ENCODE measurements at places on chromosomes 3 and 15.

- DNase-seq = no peak
Measured at GRCh38 chr3:58625196-58625824, 41.3 kb downstream of the FAM3D start.

GRCh38 chr15:100968050-100968966 is 49.2 kb downstream of the LRRK1 start:
- DNase-seq = no peak

DNA sequence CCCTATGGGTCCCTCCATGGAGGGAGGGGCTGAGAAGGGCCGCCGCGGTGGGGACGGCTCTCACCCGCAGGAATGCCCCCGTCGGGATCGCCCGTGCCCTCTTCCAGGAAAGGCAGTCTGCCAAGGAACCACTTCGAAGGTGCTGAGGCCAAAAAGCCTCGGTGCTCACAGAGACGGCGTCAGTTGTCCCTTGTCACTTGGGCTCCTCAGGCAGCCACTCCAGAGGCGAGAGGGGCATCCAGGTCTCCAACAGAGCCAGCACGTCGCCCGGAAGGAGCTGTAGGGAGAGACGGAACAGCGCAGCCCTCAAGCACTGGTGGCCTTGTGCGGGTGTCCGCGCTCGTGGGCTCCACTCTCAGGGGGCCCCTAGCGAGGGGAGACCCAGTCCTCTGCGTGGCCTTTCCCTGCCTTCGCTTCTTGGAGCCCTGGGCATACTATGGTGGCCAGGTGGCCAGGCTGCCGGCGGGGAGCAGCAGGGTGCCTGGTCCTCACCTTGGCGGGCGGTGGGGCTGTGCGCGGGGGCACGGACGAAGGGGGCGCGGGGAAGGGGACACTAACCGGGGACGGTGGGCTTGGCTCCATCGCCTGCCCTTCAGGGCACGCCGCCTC is 994 bp downstream of the MESP1 start:
- no peak for DNase-seq

- no peak for DNase-seq
Measured at GRCh38 chr3:187770224-187770623, 25.0 kb upstream of the BCL6 start.

DNA sequence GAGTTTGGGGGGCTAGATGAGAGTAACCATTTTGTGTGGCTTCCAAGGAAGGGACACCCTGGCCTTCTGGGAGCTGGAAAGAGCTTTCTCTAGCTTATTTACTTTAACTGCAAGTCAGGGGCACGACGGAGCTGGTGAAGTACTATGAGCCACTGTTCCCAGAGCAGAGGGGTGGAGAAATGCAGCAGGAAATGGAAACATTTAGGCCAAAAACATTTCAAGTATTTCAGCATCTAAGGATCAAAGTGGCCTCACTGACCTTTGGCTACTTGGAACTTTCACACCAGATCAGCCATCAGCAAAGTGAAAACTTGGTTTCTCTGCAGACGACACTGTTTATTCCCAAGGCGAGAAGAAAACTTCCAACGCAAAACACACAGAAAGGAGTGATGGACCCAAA is 7.9 kb downstream of the DGKG start:
- DNase-seq = no peak

- no peak for DNase-seq
Measured at GRCh38 chr3:67689806-67690205, 35.4 kb upstream of the SUCLG2 start.

DNA sequence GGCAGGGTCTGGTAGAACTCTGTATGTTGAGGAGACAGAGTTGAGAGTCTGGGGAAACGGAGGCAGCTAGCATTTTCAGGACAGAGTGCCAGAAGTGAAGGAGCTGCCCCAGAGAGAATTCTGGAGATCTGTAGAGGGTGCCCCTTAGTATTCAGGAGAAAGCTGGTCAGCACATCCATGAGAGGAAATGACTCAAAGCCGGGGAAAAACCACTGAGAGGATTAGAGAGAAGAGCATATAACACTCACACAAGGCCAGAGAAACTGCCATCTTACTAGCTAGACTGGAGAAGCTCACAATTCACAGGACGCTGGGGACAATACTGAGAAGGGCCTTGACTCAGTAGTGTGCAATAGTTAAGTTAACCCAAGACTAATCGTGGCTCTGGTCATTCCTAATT is 75.7 kb upstream of the DPPA4 start:
- no peak for DNase-seq

- no peak for DNase-seq
Measured at GRCh38 chr3:39638301-39638700, 170.8 kb downstream of the MOBP start.

- DNase-seq = no peak
Measured at GRCh38 chr3:14488286-14489041, 51.7 kb downstream of the GRIP2 start.

DNA sequence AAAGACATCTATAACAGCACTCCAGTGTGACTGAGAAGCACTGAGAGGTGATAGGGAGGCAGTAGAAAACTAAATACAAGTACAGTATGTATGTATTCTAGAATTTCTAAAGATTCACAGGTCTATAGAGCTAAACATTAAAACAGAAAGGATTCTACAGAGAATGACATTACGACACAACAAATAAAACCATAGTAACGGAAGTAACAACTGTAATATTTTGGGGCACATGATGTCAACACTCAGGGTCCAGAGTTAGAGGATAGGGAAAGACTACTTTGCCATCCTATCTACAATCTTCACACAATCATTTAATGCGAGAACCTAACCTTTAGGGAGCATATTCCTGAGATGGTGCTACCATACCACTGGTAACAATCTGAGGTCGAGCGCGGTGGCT is 13.6 kb downstream of the UBXN7 start:
- DNase-seq = no peak

- DNase-seq = no peak
Measured at GRCh38 chr3:187550446-187550845, 119.7 kb downstream of the SST start.

DNA sequence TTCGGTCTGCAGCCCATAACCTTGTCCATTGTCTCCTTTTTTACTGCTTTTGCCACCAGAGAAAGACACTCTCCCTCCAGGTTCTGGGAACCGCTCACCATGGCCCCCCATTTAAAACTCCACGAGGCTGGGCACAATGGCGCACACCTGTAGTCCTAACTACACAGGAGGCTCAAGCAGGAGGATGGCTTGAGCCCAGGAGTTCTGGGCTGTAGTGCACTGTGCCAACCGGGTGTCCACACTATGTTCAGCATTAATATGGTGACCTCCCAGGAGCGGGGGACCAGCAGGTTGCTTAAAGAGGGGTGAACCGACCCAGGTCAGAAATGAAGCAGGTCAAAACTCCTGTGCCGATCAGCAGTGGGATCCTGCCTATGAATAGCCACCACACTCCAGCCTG is 28.0 kb upstream of the IDH2 start:
- no peak for DNase-seq

DNA sequence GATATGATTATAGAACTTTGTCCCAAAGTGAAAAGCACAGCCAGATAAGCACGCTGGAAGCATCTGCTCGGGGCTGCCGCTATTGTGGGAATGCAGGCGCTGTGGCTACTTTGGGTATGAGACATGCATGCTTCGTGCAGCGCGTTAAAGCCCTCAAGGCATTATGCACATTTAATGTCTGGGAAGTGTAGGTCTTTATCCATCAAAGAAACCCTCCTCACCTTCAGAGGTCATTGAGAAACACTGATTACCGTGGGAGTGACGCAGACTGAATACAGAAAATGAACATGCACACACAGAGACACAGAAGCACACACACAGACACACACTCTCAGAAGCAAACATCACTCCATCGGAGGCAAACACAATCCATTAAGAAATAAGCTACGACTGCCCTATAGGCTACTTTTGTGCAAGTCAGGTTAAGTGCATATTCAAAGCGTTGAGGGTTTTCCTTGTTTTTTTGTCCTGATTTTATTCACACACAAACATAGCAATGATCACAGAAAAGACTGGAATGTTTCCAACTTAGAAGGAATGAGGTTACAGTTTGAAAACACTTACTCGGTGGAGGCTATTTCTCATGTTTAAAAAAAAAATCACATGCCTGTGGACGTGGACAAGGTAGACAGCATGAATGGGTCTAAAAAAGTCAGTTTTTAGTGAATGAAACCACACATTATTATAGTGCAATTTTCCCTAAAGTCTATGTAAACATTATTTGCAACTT is 68.5 kb downstream of the PLCH1 start:
- peak; percentile 39 for DNase-seq

DNA sequence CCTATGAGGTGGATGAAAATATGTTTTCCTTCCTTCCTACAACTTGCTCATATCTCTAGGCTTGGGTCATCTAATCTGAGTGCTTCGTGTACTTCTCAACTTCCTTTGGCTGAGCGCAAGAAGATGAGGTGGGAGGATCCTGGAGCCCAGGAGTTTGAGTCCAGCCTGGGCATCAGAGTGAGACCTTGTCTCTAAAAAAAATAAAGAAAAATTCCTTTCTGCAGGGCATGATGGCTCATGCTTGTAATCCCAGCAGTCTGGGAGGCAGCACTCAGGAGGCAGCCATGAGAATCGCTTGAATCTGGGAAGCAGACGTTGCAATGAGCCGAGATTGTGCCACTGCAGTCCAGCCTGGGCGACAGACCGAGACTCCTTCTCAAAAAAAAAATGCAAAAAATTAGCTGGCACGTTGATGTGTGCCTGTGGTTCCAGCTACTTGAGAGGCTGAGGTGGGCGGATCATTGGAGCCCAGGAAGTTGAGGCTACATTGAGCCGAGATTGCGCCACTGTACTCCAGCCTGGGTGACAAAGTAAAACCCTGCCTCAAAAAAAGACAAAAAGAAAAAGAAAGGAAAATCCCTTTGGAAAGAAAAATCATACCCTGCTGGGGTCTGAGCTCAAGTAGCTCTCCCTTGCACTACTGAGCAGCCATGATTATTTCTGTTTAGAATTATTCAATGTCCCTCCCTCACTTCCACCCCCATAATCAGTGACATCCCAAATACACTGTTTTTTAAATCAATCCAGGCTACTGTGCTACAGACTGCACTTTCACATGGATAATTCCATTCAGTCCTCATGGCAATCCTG is 28.0 kb upstream of the RAB11A start:
- no peak for DNase-seq

- DNase-seq = no peak
Measured at GRCh38 chr3:160010578-160010977, 21.9 kb downstream of the IL12A start.

DNA sequence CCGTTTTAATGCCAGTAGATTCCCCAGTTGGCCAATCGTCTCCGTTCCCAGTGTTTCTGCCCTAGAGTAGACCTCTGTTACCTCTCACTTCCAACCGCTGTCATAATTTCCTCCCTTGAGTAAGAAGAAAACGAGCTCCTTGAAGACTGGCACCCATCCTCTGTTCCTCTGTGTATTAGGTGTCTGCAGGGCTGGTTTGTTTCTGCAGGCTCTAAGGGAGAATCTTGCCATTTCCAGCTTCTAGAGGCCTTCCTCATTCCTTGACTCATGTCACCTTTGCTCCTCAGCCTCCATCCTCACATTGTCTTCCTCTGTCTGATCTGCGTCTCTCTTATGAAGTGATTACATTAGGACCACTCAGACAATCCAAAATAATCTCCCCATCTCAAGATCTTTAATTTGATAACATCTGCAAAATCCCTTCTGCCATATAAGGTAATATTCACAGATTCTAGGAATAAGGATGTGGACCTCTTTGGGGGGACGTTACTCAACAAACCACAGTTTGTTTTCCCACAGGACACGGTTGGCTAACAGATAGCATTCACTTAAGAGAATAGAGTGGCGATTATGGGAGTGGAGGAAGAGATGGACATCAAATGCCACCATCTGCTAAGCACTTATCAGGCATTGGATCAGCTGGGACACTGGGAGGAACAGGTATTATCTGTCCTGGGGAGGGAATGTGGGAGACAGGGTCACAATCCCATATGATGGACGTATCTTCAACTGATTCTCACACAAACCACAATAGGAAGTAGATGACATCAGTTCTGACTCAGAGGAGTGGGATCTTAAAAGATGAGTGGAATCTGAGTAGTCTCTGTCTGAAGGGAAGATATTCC is 17.1 kb downstream of the ARHGAP31 start:
- no peak for DNase-seq

DNA sequence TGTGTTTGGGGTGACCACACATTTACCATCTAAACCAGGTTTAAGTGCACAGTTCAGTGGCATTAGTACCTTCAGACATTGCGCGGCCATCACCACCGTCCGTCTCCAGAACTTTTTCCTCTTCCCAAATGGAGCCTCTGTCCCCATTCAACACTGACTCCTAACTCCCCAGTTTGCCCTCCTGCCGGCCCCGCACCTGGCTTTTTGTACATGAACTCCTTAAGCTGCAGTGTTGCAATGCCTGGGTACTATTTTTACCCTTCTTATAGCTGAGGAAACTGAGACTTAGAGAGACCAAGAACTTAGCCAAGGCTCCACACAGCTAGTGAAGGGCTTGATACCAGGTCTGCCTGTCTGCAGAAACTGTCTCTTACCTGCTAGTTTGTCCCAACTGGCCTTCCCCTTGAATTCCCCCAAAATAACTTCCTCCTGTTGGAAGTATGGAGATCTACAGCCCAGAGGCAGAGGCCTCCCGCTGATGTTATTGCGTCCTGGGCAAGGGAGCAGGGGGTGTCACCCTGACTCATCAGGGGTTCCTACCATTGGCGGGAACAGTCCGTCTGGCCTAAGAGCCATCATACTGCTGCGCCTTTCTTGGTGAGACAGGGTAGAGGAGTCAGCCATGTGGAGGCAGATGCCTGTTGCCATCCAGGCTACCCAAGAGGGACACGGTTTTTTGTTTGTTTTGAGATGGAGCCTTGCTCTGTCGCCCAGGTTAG is 65.6 kb downstream of the GRIP2 start:
- DNase-seq = no peak

DNA sequence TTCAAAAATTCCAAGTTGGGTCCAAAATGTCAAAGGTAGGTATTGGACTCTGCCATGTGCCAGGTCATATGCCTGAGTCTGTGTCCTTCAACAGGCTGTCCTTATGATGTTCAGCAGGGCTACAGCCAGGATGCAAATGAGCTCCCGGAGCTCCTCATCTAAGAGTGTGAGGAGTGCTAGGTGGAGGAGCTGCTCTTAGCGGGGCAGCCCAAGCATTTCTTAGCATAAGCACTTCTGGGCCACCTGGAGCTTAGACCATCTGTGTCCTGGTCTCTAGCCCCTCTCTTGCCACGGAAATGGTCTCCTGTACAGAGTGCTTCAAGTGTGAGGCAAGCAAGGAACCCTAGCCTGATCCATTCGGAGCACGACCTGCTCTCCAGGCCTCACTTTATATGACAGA is 64.6 kb upstream of the PRR23C start:
- DNase-seq = no peak
